Stomach (tissue), 19 donors: ENCODE measurements at places on chromosomes 2 and 18. TPM values are rescaled to one million over a fixed set of nuclear protein-coding genes. Genes with fewer than 3 reads are reported as not detected.

DNA sequence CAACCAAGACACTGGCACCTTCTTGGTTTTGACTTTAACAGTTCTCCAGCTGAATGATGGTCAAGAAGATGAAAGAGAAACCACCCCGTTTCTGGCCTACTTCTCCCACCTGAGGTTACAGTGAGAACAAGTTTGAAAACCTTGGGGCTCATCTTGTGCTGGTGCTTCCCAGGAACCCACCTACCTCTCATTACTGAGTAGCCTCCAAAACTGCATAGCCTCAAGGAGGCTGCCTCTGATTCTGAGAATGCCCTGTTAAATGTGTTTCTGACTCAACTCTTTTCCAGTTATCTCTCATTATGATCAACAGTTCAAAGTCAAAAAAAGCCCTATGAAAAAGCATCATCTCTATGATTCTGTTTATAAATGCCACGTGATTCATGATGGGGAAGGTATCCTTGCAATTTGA, 121.9 kb downstream of the CACNB4 start:
- H3K36me3 ChIP-seq = no peaks in the 10 kb centered on the region
- no peaks in the 10 kb centered on the region for H3K4me1 ChIP-seq
- H3K27ac ChIP-seq = no peak overlapping the region
- no peak for DNase-seq

- no peak overlapping the region for H3K27ac ChIP-seq
- H3K4me3 ChIP-seq = no peak overlapping the region
- H3K27me3 ChIP-seq = no peaks in the 10 kb centered on the region
- no peaks in the 10 kb centered on the region for H3K36me3 ChIP-seq
- no peak for DNase-seq
Measured at GRCh38 chr2:30450025-30450424, 3.0 kb downstream of the LCLAT1 start.

GRCh38 chr18:12564861-12565260, 93.0 kb downstream of the SPIRE1 start:
- H3K27me3 ChIP-seq = no peaks in the 10 kb centered on the region
- H3K4me3 ChIP-seq = no peak overlapping the region
- no peak for DNase-seq
- no peak overlapping the region for H3K27ac ChIP-seq
- H3K4me1 ChIP-seq = peaks cover 4% of the 10 kb centered on the region

GRCh38 chr2:40260437-40260836, 191.5 kb downstream of the SLC8A1 start:
- H3K4me1 ChIP-seq = no peaks in the 10 kb centered on the region
- no peak overlapping the region for H3K4me3 ChIP-seq
- no peaks in the 10 kb centered on the region for H3K27me3 ChIP-seq
- H3K36me3 ChIP-seq = no peaks in the 10 kb centered on the region

- peak; percentile 24 for DNase-seq
- peak overlapping the region; percentile 3 for H3K4me3 ChIP-seq
- no peaks in the 10 kb centered on the region for H3K36me3 ChIP-seq
- H3K4me1 ChIP-seq = peaks cover 37% of the 10 kb centered on the region
- H3K27ac ChIP-seq = no peak overlapping the region
Measured at GRCh38 chr2:72924353-72925240, 7.3 kb downstream of the EMX1 start.

DNA sequence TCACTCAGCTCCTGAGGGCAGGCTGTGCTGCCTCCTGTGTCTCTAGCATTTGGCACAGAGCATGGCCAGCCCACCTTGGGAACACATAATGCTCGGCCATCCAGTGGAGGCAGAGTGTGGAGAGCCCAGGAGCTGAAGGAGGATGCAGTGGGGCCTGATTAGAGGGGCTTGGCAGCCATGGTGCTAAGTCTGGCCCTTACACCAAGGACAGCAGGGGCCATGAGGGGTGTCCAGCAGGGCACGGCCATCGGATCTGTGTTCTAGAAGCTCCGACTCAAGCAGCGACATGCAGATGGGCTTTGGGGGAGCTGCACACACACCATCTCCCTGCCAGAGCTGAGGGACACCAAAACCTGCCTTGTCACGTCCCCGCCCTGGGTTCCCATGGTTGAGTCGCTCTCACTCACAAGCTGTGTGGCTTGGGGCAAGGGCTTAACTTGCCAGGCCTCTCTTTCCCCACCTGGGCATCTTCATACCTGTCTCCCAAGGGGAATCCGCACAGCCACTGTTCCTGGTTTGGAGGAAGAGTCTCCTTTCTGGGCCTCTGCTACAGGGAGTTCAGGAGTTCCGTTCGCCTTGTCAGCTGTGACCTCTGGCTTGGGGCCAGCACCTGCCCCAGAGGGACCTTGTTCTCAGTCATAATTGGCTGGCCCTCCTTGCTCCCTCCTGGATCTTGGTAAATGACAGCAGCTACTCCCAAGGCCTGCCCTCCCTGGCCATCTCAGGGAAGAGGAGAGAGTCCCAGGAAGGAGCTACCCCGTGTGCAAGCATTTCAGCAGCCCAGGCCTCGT, 1.3 kb upstream of the TOGARAM2 start:
- no peaks in the 10 kb centered on the region for H3K27me3 ChIP-seq
- no peak for DNase-seq
- H3K4me1 ChIP-seq = peaks cover 15% of the 10 kb centered on the region
- no peaks in the 10 kb centered on the region for H3K36me3 ChIP-seq
- no peak overlapping the region for H3K4me3 ChIP-seq

DNA sequence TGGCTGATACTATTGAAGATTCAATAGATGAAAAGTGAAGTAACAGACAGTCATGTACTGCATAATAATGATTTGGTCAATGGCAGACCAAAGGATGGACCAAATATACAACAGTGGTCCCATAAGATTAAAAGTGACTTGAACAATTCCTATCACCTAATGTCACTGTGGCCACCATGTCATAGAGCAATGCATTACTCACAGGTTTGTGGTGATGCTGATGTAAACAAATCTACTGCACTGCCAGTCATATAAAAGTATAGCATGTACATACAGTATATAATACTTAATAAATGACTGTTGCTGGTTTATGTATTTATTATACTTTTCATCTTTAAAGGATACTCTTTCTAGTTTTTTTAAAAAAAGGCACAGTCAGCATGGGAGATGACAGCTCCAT, 99.9 kb downstream of the USP34 start:
- no peak for DNase-seq
- H3K27ac ChIP-seq = no peak overlapping the region
- H3K36me3 ChIP-seq = peaks cover 83% of the 10 kb centered on the region
- no peaks in the 10 kb centered on the region for H3K4me1 ChIP-seq
- H3K4me3 ChIP-seq = no peak overlapping the region

DNA sequence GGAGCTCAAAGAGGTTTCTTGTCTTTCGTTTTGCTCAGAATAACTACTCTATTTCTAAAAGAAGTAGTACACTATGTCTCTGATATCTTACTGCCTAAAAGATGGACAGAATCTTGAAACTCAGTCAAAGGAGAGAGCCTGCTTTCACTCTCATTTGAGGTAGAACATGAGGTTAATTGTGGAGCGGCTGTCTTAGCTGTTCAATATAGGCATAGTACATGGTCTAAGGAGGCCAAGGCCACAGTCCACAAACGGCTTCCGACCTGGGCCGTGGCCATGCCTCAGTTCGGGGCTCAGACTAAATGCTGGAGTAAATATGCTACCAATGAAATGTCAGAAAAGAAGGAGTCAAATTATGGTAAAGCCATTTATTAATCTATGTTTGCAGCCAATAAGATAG, 185.8 kb upstream of the ACAA2 start:
- DNase-seq = no peak
- peaks cover 7% of the 10 kb centered on the region for H3K36me3 ChIP-seq
- H3K4me1 ChIP-seq = no peaks in the 10 kb centered on the region
- H3K27ac ChIP-seq = no peak overlapping the region

DNA sequence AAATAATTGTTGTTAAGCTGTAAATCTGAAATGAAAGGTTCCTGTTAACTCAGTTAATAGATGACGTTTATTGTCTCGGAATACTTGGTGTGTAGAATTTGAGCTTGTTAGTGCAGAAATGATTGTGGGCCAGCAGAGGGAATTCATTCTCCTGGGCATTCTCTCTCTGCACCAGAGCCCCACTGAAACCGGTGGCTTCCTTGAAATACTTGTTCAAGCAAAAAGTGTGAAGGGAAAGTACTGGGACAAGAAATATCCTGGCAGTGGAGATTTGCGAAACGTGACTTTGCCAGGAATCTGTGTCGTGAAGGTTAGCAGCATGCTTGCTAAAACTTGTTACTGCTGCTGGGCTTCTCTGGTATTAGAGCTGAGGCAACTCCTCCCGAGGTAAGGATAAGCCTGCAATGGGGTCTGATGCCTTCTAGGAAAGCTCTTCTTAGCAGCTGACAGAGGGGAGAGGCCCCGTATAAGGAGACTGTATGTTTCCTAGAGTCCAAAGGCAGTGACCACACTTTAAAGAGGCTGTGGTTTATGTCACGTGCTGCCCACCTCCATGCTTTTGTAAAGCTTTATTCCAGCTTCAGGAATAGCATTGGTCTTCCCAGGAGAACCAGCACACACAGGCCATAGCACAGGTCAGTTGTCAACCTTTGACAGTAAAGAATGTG, 2.0 kb downstream of the ITGA6 start:
- H3K36me3 ChIP-seq = no peaks in the 10 kb centered on the region
- peak overlapping the region; percentile 94 for H3K27ac ChIP-seq
- no peak for DNase-seq
- peaks cover 8% of the 10 kb centered on the region for H3K27me3 ChIP-seq
- H3K4me3 ChIP-seq = peak overlapping the region; percentile 66

The LIMS1 gene
- total RNA-seq = 73.3 TPM

The REG1B gene
- not detected for total RNA-seq

The SLC8A1 gene
- total RNA-seq = 96.3 TPM
